Stimulated activated CD4-positive, alpha-beta T cell treated with anti-CD3 and anti-CD28 coated beads, Interleukin-12 subunit alpha, Interleukin-12 subunit beta, amount 100 ng/mL, for 24 hours (primary cell): ENCODE measurements at places on chromosomes 5 and 9.

DNA sequence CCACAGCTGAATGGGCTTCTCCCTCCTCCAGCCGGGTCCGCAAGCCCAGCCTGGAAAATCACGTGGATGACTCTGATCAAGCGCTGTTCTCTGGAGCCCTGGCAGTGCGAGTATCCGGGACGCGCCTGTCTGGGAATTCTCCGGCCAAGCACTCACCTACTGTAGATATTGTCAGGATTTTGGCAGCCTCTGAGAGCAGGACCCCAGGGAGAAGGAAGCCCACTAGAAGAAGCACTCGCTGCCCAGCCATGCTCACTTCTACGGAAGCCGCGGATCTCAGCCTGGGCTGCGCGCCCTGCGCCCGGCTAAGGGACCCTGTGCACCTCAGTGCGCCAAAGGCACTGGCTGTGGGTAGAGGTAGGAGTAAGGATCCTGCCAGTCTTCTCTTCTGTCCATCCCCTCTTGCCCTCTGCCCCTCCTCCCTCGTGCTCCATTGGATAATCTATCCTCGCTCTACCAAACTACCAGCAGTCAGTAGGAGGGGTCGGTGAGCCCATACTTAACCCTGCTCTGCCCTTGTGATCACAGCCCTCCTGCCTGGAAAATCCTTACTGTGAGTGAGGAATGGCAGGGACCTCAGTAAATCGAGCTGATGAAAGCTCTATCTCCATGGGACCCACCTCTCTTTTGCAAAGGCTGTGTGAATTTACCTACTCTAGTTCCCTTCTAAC, at the start of gene UGT3A2:
UGT3A2 (minus strand) TSS at position 343 of the 671 bp plus-strand sequence; CDS start at position 250, 93 bp downstream.
- no peak for DNase-seq

GRCh38 chr9:70789086-70789485, 332.3 kb downstream of the TRPM3 start:
- no peak for DNase-seq

DNA sequence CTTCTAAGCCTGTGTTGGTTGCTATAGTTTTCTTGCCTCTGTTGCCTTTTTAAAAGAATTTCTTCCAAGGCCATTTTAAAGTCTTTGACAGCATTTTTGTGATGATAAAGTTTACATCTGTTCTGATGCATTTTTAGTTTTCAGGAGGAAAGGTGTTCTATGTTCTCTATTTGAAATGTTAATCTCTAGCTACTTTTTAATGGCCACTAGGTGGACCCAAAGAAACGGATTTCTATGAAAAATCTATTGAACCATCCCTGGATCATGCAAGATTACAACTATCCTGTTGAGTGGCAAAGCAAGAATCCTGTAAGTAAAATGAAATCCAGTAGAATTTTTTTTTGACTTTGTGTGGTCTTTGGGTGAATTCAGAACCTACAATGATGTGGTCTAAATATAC, 60.2 kb downstream of the MELK start:
- no peak for DNase-seq

- DNase-seq, result no peak
Measured at GRCh38 chr5:56480705-56481427, 247.7 kb upstream of the ANKRD55 start.

DNA sequence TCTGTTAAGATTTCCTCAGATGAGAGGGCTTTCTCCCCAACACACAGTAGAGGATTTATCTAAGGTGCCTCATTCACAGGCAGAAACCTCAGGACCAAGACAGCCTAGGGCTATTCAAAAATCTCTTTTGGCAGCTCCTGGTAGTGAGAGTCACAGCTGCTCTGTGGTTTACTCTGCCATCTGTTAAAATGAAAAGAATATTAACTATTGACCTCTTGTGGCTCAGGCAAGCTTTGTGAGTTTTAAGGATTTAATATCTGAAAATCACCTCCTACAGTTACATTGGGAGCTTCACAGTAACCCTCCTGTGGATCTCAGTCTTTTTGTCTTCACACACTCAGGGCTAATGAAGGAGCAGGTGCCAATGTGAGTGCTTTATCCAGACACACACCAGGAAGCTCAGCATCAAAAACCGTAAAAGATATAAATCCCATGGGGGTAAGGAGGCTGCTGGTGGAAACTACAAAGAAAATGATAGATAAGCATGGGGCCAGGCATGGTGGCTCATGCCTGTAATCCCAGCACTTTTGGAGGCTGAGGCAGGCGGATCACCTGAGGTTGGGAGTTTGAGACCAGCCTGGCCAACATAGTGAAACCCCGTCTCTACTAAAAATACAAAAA, 29.7 kb downstream of the PPP1R2B start:
- DNase-seq, result no peak

GRCh38 chr9:6068983-6069382, 53.6 kb upstream of the RANBP6 start:
- no peak for DNase-seq

GRCh38 chr9:4762108-4762885, 21.3 kb upstream of the AK3 start:
- DNase-seq, result peak; percentile 77

DNA sequence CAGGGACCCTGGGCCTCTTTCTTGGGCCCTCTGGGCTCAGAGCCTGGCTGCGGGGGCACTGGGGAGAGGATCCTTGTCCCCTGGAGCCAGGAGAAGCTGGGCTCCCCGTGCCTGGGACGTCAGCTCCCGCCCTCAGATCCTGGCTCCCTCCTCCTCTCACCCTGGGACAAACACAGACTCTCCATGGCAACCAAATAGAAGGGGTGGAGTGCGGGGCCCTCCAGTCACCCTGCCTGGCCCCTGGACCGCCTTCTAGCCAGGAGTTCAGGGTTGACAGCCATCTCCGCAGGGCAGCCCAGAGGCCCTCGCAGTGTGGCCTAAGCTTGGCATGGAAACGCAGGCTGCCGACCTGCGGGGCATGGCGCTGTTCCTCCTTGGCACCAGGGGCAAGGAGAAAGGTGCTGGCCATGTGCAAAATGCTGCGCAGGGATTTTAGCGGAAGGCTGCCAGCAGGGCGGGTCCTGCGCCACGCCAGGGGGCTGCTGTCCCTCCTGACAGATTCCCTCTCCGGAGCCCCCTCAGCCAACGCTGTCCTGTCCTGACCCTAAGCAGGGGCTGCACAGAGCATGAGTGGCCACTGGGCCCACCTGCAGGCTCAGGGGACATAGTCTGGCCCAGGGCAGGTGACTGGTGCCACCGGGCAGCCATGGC, 1.0 kb downstream of the ZDHHC11 start:
- DNase-seq, result no peak

- DNase-seq, result no peak
Measured at GRCh38 chr9:15785584-15785983, 232.7 kb downstream of the CCDC171 start.

DNA sequence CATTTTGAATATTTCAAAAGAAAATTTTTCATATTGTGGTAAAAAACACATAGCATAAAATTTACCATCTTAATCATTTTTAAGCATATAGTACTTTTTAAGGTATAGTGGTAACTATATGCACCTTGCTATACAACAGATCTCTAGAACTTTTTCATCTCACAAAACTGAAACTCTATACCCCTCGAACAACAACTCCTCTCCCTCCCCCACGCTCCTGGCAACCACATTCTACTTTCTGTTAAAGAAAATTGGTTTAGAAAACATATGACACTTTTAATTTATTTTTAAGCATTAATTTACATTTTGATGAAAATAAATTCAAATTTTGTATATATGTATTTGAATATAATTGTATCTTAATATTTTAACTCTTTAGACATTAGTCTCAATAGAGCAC, 147.2 kb upstream of the EFNA5 start:
- DNase-seq, result no peak

- DNase-seq, result no peak
Measured at GRCh38 chr9:31783491-31783890, 601.0 kb upstream of the ACO1 start.

DNA sequence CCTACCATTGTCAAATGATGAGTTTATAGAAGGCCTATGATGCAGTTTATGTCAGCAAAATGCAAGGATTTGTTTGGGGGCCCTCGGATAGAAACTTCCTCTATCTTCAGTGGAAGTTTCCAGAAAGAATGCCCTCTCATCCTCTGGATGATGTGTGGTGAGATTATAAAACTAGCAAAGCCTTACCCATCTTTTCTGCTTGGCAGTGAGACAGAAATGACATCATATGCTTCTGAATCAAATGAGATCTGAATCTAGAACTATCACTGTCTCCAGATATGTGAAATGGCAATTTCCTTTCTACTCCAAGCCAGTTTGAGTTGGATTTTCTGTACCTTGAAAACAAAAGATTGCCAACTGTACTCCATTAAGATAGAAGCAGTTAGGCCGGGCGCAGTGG, 60.4 kb upstream of the CKMT2 start:
- no peak for DNase-seq

- no peak for DNase-seq
Measured at GRCh38 chr5:142977363-142978051, 207.3 kb downstream of the ARHGAP26 start.

- no peak for DNase-seq
Measured at GRCh38 chr9:5949103-5949699, 58.5 kb downstream of the MLANA start.

DNA sequence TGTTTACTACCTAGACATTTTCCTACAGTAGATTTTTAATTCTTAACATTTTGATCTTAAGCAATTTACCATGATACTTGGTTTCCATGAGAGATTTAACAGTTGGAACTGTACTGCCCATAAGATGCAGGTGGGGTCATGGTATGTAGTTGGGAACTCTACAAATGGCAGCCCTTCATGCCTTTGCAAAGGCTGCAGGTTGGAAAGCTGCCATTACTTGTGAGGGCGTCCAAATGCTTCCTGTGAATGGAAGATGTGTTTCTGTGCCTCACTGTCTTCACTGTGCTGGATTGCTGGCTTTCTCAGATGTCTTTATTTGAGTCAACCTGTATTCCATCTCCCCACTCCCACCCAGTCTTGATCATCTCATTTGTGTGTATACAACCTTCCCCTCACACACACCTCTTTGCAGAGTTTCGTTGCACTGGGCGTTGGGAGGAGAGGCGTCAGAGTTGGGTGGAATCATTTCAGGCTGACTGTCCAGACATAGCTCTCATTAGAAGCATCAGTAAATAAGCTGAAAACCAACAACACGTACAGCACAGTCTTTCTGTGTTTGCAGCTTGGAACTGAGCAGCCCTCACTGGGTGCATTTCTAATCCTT, 14.8 kb upstream of the ABL1 start:
- no peak for DNase-seq

DNA sequence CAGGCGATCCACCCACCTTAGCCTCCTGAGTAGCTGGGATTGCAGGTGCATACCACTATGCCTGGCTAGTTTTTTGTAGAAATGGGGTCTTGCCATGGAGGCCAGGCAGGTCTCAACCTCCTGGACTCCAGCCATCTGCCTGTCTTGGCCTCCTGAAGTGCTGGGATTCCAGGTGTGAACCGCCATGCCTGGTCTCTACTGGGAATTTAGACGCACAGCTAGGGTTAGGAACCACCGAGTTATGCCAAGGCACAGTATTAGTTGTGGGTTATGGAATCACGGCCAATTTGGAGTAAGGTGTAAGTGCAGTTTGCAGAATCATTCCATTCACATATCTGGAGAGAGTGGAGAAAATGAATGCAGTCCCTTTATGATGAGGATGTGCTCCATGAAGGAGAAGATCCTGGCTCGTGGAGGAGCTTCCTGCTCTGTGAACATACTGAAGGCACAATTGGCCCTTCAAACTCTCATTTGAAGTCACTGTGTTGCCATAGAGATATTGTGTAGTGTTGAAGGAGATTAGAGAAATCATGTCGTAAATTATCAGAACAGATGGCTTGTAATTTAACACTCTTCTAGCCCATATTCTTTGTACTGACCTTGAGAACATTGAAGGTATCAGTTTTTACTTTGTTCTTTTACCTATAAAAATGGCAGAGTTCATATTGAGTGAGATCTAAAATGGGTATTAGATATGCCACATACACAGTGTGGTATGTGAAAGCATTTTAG, 18.8 kb downstream of the TRIO start:
- no peak for DNase-seq

DNA sequence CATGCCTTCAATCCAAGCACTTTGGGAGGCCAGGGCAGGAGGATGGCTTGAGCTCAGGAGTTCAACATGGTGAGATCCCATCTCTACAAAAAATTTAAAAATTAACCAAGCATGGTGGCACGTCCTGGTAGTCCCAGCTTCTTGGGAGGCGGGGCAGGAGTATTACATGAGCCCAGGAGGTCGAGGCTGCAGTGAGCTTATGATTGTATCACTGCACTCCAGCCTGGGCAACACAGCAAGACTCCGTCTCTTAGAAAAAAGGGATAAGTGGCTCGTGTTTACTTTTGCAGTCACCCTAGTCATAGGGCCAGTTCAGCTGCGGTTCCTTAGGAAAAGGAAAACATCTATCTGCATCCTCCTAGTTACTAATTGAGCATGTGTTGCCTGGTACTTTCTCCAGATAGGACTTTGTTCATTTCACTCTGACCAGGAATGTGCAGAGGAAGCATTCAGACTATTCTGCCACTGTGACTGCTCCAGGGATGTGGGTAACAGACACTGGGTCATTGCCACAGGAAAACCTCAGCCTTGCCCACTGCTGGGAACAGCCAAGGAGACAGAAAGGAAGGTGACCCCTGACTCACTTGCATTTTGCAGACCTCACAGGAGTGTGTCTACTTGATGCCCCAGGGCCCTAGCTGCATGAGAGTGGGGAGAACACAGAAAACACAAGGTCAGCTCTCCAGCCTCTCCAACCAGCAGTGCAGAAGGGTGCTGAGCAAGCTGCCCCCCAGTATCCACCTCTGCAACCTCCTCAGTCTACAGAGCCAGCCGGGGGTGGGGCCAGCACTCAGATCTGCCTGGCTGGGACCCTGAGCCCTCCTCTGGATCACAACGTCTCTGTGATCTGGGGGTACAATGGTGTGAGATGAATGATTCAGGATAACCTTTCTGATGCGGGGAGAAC, 33.9 kb upstream of the ALDH1B1 start:
- no peak for DNase-seq

GRCh38 chr5:42321785-42322184, 101.5 kb upstream of the GHR start:
- no peak for DNase-seq

DNA sequence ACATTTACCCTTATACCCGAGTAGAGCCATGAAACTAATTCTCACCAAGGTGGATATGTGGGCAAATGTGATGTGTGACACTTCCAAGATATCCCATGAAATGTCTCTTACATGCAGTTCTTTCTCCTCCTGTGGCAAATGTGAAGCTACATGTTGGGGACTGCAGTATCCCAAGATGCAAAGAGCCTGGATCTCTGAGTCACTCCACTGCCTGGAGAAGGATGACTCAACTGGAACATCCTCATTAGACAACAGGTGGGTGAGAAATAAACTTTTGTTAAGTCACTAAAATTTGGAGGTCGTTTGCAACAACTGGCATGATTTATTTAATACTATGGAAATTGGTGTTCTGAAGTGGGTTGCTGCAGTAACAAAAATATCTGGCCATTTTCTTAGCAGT, 36.5 kb upstream of the TENT4A start:
- DNase-seq, result no peak

- no peak for DNase-seq
Measured at GRCh38 chr5:122501089-122501435, 189.0 kb downstream of the SNCAIP start.
